Stimulated activated CD4-positive, alpha-beta T cell treated with anti-CD3 and anti-CD28 coated beads, Interleukin-4, amount 100 ng/mL, for 48 hours (primary cell): ENCODE measurements at places on chromosomes 7 and 10.
A peak's percentile ranks its signal among the peaks of the same experiment; 100 is the strongest.

DNA sequence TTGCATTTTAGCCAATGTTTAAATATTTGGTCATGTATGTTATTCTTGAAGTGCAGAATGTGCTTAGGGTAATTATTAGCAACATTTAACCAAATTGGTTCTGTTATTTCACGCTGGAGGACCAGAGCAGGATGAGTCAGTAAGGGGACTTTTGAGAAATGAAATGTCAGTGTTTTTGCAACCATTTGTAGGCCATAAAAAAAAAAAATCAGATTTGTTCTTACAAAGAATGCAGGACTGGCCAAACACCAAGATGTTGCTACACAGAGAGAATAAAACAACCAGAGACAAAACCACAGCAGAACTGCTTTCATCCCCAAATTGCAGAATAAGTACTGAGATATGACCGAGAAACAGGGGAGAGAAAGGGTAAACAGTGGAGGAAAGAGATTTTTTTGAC is 62.1 kb downstream of the TPST1 start:
- no peak for DNase-seq

GRCh38 chr10:119502209-119502608 is 40.3 kb downstream of the RGS10 start:
- peak; percentile 60 for DNase-seq

- no peak for DNase-seq
Measured at GRCh38 chr7:147400221-147400689, 1190.3 kb upstream of the C7orf33 start.

GRCh38 chr10:46536171-46536570 is 20.3 kb downstream of the GPRIN2 start:
- no peak for DNase-seq

- no peak for DNase-seq
Measured at GRCh38 chr10:86168256-86168655, 198.3 kb downstream of the GRID1 start.

DNA sequence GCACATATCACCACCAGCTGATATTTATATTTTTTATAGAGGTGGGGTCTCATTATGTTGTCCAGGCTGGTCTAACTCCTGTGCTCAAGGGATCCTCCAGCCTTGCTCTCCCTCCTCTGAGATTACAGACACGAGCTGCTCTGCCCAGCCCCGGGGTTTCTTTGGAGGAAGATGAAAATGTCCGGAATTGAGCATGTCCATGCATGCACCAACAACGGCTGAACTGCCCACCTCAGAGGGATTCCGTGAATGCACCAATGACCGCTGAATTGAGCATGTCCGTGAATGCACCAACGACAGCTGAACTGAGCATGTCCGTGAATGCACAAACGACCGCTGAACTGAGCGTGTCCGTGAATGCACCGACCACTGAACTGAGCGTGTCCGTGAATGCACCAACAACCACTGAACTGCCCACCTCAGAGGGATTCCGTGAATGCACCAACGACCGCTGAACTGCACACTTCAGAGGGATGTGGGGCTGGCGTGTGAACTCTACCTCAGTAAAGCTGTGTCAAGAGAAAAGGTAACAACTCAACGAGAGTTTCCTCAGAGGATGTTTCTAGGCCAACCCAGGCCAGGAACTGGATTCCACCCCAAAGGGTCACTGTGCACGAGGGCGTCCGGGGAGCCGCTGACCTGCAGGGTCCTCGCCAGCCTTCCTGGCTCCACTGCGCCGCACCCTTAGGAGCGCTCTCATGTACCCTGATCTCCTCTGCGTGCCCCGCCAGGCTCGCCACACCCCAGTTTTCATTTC is 34.9 kb upstream of the INPP5A start:
- no peak for DNase-seq

DNA sequence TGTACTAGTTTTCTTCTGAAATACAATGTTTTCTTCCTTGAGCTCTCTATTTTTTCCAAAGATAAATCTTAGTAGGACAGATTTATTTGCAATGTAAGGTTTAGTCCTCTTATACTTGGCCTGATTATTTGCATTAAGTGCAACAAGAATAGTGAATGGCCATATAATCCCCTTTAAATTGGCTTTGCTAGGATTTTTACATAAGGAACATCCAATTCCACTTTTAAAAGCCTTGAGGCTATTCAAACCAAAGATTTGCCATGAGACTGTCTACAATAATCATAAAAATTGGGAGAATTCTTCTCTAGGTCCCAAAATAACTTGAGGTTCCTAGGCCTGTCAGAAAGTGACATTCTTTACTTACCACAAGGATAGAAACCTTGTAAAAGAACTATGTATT is 128.6 kb upstream of the THSD7A start:
- DNase-seq = no peak

DNA sequence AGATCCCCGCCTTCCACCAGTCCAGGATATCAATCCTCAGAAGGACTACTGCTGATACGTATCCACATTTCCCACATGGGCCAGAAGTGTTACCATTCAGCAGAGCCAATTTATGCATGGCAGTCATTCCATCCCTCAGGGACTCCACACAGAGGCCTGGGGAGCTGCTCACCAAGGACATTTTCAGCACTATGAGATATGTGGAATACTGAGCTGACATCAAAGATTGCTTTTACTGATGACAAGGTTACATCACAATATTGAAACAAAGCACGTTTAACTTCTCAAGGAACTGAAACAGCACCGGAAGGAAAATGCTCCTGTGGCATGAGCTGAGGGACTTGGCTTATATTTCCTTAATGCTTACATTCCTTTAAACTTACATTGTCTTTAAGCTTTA is 335.1 kb downstream of the BMPER start:
- DNase-seq = no peak

DNA sequence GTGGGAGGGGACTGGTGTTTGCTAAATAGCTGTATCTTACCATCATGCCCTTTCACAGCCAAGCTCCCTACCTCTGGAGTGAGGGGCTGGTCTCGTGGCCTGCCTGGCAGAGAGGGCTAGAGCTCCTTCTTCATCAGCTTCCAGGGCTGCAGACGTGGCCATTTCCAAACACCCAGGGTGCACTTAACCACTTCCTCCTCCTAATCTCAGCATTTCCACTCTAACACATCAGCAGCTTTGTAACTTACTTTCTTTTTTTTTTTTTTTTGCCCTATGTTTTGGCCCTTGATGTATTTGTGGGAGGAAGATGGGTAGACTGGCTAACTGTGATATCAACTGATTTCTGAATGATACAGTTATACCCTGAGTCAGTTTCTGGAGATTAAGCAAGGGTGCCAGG is 27.4 kb downstream of the LRRC4 start:
- no peak for DNase-seq

- DNase-seq = no peak
Measured at GRCh38 chr10:123147635-123148413, at the start of gene HMX2. Gene HMX2, plus strand, starts transcription at chr10:123148136. Its CDS starts 243 bp downstream, at chr10:123148379.

- DNase-seq = no peak
Measured at GRCh38 chr7:69180662-69181061, 417.6 kb upstream of the AUTS2 start.

GRCh38 chr10:4670737-4671136 is 155.3 kb upstream of the AKR1E2 start:
- no peak for DNase-seq

DNA sequence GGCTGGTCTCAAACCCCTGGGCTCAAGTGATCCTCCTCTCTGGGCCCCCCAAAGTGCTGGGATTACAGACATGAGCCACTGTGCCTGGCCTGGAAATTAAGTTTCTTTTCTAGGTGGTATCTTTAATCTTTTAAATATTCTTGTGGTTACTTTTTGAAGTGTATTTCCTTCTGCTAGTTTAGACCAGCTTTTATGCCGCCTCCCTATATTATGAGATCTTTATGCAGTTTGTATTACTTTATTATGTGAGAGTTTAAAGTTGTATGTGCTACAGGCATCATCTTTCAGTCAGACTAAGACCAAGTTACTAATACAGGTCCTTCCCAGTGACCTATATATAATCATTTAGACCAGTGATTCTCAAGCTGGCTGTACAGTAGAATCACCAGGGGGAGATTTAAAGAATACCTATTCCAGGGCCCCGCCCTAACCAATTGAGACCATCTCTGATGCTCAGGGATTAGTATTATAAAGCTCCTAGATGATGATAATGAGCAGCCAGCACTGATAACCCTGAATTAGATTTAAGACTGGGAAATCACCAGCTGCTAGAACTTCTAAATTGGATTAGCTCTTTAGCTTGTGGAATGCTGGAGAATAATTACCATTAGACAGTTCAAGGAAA is 11.3 kb downstream of the INPP5F start:
- no peak for DNase-seq

DNA sequence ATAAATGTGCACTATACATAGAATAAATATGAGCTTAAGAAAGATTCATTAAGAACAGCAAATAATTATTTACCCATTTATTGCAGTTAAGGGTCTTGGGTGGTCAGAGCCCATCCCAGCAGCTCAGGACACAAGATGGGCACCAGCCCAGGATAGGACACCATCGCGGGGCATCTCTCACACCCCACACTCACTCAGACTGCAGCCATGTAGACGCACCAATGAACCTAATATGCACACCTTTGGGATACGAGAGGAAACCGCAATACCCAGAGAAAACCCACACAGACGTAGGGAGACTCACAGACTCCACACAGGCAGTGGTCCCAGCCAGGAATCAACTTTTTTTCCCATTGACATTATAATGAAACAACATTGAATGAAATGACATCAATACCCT is 36.0 kb downstream of the CARD11 start:
- no peak for DNase-seq

DNA sequence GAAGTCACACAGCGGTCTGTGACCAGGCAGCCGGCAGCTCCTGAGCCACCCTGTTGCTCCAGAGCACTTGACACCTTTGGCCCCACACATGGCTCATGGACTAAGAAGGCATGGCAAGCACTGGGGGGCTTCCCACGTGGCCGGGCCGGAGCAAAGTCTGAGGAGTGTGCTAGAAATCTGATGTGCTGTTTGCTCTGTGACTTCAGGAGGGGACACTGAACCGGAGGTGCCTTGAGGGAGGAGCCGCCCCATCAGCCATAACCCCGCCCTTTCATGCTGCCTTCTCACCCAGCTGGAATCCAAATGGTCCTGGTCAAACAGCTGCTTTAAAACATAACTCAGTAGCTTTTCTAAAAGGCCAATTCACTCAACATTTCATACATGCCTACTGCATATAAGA is 33.5 kb downstream of the PROSER2 start:
- no peak for DNase-seq

GRCh38 chr7:132544999-132545398 is 31.3 kb downstream of the PLXNA4 start:
- DNase-seq = no peak

- no peak for DNase-seq
Measured at GRCh38 chr10:99459217-99459616, 28.8 kb upstream of the GOT1 start.

- no peak for DNase-seq
Measured at GRCh38 chr10:60212195-60212594, 177.5 kb downstream of the ANK3 start.

- DNase-seq = no peak
Measured at GRCh38 chr7:65892161-65892560, 19.3 kb downstream of the VKORC1L1 start.

- DNase-seq = no peak
Measured at GRCh38 chr10:58979711-58980110, 196.7 kb upstream of the PHYHIPL start.

- DNase-seq = no peak
Measured at GRCh38 chr7:156680281-156680680, 39.7 kb downstream of the RNF32 start.

DNA sequence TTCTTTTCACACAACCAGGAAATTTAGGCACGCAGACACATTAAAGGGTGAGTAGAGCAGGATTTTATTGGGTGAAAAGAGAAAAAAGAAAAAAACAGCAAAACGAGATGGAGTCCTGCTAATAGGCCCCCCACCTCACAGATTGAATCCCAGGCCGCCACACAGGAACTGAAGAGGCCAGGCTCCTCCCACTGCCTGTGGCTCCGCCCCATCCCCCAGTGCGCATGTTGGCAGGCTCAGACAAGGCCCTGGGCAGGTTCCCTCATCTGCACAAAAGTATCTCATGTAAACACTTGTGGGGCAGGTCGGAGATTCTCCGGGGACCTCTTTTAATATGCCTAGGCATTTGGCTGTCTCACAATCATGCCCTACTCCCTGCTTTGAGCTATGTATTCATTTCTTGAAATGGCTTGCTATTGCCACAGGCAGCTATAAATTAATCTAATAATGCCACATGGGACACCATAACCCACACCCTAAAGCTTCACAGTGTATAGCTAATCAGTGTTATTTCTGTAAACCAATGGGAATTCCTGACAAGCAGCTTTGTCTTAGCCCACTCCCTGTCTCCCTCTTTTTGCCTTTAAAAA is 76.2 kb upstream of the KIF5B start:
- no peak for DNase-seq

DNA sequence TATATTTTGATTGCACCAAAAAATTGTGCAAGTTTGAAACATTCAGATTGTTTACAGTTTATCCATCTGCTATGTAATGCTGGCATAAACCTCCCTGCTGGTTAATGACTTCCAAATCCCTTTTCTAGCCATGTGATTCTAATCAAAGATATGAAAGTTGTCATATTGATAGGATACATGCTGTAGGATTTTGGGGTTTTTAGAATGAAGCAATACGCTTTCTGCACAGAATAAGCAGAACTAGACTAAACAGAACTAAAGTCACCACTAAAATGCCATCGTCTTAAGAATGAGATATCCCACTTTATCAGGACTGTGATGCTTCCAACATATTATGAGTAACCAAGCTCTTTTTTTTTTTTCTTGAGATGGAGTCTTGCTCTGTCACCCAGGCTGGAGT is 856 bp downstream of the SSMEM1 start:
- no peak for DNase-seq

- DNase-seq = no peak
Measured at GRCh38 chr7:16801111-16801542, 3.7 kb downstream of the AGR2 start.

DNA sequence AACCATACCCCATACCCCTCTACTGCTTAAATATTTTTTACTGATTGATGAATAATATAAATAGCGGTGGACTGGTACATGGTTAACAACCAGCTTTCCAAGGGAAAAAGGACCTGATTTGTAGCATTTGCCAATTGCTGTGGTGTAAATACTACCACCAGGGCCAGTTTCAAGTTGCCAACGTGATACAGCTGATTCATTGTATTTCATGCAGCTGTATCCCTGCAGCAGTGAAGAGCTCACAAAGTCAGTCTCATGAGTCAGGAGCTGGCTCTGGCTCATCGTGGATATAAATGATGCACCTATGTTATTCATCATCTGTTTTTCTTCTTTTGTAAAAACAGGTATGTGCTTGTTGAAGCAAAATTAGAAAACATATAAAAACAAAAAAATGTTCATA is 15.2 kb downstream of the CALML5 start:
- DNase-seq = no peak
